ENCODE measurements at places on chromosomes 1 and 21.

- no peak for DNase-seq
These were observed 38.7 kb upstream of the EFHD2 start for GRCh38 chr1:15370781-15371520.

GRCh38 chr1:183073320-183073719 is 50.1 kb downstream of the LAMC1 start:
- no peak for DNase-seq

DNA sequence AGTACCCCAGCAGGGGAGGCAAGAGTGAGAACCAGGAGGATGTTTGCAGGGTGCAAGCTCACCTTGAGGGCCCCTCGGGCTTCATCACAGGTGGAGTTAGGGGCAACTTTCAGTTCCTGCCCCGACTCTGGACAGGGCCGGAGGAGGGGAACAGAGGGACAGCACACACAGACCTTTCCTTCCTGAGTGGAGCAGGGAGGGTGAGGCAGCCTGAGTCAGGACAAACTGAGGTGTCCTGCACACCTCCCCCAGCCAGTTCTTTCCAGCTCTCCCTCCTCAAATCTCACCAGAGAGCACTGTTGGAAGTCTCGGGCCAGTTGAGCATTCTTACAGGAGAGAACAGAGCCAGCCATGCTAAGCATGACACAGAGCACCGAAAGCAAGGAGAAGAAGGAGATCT is 1.5 kb downstream of the ENTREP3 start:
- no peak for DNase-seq

GRCh38 chr1:234164098-234164709 is 209.1 kb upstream of the COA6 start:
- DNase-seq: no peak

DNA sequence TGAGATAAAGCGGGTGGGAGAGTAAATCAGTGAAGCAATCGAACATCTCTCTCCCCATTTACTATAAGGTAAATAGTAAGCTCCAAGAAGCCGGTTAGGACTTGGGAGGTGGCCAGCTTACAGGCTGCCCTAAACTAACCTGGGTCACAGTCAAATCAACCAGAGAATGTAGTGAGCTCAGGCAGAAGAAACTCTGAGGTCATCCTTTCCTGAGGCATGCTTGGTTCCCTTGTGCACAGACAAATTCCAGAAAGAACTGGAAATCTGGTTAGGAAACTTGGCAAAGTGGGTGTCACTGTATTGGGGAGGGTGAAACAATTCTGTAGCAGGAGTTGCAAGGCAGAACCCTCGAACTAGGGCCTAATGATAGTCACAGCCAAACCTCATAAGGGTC is 72.5 kb downstream of the NTMT2 start:
- no peak for DNase-seq

- DNase-seq: no peak
These were observed 259.0 kb downstream of the FOXD2 start for GRCh38 chr1:47696737-47697441.

GRCh38 chr1:51726051-51726450 is 109.2 kb downstream of the OSBPL9 start:
- DNase-seq: no peak
